ENCODE measurements at places on chromosomes 5 and 9.

GRCh38 chr5:9670371-9670770 lies 40.2 kb upstream of the TAS2R1 start:
- DNase-seq = no peak

DNA sequence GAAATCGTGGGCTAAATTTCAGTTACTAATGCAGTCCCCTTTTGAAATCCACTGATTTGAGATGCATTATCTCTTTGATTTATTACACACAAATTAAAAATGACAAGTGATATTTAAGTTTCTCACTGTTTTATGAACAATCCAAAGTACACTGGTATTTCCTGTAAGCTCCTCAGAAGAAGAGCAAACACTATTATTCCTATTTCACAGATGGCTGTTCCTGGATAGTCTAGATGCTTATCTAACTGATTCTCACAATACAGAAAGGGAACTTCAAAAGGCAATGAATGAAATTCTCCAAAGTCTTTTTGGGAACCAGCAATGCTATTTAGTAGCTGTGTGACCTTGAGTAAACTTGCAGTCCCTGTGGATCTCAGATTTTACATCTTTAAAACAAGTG lies 404.7 kb upstream of the DAB2 start:
- no peak for DNase-seq

DNA sequence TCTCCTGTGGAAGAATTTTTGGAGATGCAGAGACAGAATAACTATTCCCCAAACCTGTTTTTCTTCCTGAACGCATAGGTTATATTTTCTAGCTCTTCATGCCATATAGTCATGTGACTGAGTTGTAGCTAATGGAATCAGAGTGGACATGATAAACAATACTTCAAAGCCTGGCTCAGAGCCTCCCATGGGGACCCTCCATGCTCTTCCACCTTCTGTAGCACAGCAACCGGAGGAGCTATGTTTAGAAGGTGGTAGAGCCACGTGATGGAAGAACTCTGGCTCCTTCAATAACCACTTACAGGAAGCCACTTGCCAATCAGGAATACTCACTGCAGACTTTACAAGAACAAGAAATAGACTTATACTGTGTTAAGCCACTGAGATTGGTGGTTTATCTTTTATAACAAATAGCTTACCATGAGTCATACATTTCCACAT lies 39.2 kb downstream of the NADK2 start:
- no peak for DNase-seq

DNA sequence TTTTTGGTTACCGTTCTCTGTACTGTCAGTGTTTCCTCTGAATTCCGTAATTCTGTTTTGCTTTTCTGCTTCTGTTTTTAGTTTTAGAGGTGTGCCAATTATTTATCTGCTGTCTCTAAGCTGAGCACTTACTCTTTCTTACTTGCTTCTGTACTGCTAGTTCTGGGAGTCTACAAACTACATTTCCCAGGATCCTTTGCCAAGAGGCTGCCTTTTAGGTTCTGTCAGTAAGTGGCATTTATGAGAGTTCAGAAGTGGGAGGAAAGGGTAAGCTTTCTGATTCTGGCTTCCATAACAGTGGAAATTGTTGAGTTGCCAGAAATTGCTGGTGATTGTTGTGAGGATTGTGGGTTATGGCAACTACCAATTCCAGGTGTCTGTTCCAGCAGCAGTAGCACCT lies 102.4 kb downstream of the OSTF1 start:
- DNase-seq = no peak

GRCh38 chr5:19771174-19771835 lies 216.7 kb downstream of the CDH18 start:
- DNase-seq = no peak

DNA sequence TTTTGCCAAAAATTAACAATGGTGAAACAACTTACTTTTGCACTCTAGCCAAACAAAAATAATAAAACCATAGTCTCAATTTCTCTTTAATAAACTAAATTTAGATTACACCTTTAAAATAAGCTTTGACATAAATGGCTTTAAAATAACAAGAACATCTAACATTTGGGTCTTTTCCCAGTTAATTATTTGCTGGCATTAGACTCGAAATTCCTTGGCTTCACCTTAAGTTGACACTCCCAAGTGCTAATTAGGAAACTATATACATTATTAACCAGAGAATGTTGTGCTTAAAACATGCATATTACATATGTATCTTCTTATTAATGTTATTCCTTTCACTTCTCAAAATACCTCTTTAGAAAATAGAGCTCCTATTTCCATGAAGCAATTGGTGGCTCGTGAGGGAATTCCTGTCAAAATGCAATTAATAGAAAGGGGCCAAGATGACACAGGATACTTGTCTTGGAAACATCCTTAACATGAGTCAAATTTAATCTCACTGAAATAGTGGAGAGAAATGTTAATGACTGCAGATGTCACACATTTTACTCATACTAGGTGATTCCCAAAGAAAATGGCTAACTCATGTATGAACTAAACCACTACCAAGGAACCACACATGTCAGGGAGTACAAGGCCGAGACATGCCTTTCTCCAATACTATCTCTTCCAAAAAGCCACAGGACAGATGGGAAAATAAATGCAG lies 932.9 kb upstream of the DMAC1 start:
- DNase-seq = no peak

- no peak for DNase-seq
Measured at GRCh38 chr5:140267201-140267540, 35.7 kb downstream of the PFDN1 start.

DNA sequence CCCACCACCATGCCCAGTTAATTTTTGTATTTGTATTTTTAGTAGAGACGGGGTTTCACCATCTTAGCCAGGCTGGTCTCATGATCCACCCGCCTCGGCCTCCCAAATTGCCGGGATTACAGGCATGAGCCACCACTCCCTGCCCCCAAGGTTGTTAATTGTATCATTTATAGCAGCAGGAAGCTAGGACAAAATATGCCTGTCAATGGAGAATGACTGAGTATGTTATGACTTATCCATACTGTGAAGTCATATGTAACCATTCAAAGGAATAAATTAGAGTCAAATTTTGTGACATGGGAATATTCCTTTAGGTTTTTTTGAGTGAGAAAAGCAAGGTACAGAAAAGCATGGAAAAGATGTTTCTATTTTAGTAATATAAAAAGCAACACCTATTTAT lies 3.9 kb upstream of the DAB2 start:
- no peak for DNase-seq

- peak; percentile 31 for DNase-seq
Measured at GRCh38 chr9:15249042-15249818, 57.8 kb downstream of the TTC39B start.

- DNase-seq = no peak
Measured at GRCh38 chr9:97809666-97810344, 43.2 kb upstream of the FOXE1 start.

DNA sequence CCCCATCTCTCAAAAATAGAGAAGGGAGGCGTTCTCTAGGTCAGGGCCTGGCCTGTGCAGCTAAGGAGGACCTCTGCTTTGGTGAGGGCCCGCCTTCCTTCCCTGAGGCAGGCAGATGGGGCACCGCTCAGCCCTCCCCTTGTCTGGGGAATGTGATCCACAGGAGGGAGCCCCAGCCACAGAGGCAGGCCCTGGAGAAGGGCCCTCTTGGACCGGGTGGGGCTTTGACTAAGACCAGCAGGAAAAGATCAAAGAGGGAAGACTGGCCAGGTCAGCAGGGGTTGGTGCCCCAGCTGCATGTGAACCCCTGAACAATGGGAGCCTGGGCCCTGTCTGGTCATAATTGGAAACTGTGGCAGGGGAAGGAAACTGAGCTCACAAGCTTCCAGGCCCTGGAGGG lies 21.9 kb downstream of the PTPA start:
- DNase-seq = no peak

DNA sequence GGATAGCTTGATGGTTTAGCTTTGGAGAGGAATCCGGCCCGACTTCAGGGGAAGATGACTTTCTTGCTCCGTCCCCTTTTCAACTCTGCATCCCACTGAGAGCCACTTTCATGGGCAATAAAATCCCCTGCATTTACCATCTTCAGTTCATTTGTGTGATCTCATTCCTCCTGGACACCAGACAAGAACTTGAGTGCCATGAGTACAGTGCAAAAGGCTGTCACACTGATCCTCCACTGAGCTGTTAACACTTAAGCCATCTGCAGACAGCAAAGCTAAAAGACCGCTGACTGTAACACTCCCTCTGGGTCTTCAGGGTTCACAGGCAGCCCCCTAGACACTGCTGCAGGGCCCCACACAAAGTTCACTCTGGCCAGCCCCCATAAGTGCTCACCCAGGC lies 48.3 kb upstream of the TCERG1 start:
- DNase-seq = no peak

- DNase-seq = no peak
Measured at GRCh38 chr9:115121181-115121580, 3.2 kb upstream of the TNC start.

DNA sequence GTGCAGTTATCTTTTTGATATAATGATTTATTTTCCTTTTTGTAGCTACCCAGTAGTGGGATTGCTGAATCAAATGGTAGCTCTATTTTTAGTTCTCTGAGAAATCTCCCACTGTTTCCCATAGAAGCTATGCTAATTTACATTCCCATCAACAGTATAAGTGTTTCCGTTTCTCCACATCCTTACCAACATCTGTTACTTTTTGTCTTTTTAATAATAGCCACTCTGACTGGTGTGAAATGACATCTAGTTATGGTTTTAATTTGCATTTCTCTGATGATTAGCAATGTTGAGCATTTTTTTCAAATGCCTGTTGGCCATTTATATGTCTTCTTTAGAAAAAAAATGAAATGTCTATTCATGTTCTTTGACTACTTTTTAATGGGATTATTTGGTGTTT lies 94.7 kb downstream of the SERINC5 start:
- no peak for DNase-seq

DNA sequence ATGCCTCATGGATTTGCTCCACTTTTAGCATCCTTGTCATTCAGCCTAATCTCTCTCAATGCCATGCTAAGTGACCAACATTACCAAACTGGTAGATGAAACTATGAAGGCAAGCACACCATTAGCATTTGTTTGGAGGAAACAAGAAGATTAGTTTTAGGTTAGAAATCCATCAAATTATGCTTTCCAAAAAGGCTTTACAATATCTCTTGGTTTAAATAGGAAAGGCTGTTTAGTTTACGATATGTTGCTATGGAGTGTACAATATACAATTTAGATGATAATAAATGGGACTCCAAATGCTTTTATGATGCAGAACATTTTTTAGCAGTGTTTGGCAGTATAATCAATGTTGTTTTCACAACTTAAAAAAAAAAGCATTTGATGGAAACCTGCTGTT lies 47.8 kb upstream of the CTXN3 start:
- DNase-seq = no peak

DNA sequence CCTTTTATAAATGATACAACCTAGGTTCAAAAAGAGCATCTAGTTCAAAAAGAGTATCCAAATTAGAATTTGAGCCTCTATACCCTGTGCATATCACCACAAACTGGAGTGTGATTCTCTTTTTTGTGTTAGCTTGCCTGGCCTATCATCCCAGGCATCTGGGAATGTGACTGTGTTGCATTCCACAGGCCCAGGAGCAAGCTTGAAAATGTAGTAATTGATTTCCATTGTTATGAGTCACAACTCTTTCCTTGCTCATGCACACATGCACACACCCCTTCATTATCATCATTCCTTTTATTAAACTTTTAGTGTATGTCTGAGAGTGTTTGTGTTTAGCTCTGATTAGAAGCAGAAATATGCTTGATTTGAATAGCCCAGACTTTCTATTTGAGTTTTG lies 75.2 kb downstream of the FCHO2 start:
- DNase-seq = no peak

DNA sequence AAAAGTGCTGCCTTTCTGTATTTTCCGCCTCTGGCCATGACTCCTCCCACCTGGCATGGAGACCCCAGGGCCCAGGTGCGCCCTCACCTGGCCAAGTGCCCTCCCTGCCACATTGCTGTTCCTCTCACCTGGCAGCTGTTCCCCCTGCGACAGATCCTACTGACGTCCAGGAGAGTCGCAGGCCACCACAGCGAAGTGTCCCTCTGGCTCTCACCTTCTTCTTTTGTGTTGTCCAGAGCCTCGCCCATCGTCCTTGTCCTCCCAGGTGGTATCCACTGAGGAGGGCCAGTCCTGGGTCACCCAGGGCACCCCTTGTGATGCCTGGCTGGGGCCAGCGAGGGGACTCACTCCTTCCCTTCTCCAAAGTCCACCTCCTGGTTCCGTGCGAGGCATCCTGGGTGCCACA lies 2.6 kb downstream of the NKD2 start:
- DNase-seq = no peak

DNA sequence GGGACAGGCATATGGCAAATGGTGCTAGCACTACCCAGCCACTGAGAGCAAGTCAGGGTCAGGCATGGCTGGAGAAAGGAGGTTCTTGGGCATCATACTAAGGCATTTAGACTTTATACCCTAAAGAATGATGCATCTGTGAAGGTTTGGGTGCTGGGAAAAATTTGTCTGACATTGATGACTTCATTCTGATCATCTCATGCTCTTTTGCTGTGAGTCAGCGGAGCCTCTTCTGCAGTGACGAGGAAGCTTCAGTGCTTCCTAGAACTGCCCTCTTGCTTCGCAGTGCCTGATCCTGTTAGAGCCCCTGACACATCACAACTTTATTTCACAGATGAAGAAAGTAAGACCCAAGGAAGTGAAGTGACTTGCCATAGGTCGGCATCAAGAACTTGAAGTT lies 266.6 kb upstream of the GAS1 start:
- DNase-seq = no peak

- no peak for DNase-seq
Measured at GRCh38 chr5:149944666-149945065, at the start of gene PDE6A. TSS of gene PDE6A (minus strand) at chr5:149944793. CDS start at chr5:149944673, 120 bp downstream.

- DNase-seq = no peak
Measured at GRCh38 chr9:33379666-33380389, 22.5 kb downstream of the AQP7 start.

- no peak for DNase-seq
Measured at GRCh38 chr5:14296533-14297331, 153.6 kb downstream of the TRIO start.

DNA sequence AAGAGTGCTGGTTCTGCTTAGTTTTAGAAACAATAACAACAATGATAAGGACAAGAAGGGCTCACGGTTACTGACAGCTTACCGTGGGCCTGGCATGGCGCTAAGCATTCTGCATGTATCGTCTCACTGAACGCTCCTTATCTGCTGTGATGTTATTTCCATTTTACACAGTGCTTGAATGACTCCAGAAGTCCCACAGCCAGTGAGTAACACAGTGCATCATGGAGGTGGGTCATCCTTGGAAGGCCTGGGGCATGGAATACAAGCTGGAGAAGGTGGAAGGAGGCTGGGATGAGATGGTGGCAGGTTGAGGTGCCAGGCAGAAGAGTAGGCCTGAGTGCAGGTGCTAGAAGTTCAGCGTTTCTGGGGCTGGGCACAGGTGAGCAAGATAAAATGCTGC lies 36.5 kb upstream of the FAT2 start:
- no peak for DNase-seq

DNA sequence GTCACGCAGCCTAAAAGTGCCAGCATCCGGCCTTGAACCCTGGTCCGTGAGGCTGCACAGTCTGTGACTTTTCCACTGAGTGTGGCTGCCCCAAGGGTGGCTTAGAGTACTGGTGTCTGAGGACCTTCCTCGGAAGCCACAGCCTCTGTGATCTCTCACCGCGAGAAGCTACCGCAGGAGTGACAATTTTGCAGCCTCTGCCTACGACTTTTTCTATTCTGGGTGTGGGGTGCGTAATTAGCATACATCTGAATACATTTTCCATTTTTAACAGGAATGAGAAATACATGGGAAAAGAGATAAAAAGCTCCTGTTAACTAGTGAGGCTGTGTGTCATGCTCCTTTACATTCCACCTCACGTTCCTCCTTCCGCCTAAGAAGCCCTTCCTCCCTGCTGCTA lies 48.3 kb upstream of the HRH2 start:
- no peak for DNase-seq

Measured in left kidney (tissue), 8 donors.